NAMALWA (cell line): ENCODE measurements at places on chromosomes 3 and 15.

- no peak for DNase-seq
Observed at GRCh38 chr3:191499307-191500080, 38.5 kb downstream of the PYDC2 start.

GRCh38 chr3:23948761-23949160 is 3.7 kb downstream of the NR1D2 start:
- no peak for DNase-seq

GRCh38 chr3:159882790-159883779 is 105.5 kb upstream of the IL12A start:
- no peak for DNase-seq

- no peak for DNase-seq
Observed at GRCh38 chr3:125129512-125129997, 73.8 kb upstream of the HEG1 start.

DNA sequence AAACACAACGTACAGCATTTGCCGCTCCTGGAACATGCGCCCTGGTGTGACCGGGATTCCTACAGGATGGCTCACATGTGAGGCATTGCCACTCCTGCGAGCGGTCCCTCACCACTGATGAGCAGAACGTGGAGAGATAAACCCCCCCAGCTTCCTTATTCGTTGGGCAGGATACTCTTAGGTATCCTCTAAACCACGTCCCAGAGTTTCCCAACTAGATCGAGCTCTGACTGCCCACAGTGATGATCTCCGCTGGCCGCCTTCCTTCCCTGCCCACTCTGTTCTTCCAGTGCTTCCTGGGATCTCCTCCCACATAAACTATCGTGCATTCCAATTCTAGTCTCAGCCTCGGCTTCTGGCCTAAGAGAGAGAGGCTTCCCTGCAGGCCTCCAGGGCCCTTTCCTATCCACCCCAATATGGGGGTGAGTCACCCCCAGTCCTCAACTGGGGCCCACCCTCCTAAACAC is 91.8 kb downstream of the TOP2B start:
- no peak for DNase-seq

DNA sequence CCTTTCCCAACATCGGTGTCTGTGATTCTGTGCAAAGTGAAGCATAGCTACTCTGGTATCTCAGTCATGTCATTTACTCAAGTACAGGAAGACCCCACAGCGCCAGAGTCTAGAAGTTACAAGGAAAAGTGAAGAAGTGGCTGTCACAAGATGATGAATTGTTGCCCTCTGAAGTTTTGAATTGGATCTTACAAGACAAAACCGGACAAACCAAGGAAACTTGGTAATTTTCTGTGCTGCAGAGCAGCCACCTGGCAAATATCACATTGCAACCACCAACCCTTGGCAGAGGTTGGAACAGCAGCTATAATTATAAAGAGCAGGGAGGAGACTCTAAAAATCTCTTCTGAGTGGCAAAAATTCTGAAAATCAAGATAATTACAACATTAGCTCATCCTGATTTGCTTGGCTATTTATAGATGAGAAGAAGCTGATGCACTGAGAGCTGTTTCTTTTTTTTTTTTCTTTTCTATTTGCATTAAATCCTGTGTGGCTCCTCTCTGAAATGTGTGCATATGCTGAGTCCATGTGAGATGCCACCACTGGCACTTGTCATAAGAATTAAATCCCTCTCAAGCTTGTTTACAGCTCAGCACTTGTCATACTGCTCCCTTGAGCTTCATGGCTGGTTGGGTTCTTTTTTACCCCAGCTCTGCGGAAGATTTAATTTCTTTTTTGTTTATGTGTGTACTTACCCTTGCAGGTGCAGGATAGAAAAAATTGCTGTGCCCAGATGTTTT is 68.0 kb upstream of the MNS1 start:
- peak; percentile 98 for DNase-seq

DNA sequence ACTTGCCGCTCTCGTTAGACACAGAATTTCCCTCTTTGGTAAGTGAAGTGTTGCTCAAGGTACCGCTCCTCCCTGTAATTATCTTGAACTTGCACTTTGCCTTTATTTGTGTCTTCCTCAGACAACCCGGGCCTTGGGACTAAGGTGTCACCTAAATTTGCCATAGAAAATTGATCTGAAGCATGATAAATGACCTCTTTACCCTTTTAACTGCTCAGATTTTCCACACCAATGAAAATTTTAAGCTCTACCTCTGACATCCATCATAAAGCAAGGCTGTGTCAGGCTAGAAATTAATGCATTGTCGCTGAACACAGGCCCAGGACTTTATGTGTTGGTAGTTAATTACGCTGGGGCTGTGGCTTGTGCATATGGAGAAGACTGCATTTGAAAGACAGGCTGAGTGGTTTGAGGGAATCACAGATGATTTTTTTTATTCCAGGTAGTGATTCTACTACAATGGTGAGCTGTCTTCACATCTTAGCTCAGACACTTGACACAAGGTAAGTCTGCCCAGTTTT is 199.6 kb upstream of the CHRM5 start:
- DNase-seq = no peak

GRCh38 chr3:179606534-179607085 is 2.0 kb downstream of the NDUFB5 start:
- DNase-seq = peak; percentile 52

- no peak for DNase-seq
Observed at GRCh38 chr15:91941871-91942658, 88.6 kb downstream of the SLCO3A1 start.

- no peak for DNase-seq
Observed at GRCh38 chr15:57769266-57769665, 62.8 kb downstream of the POLR2M start.
